ENCODE measurements at places on chromosomes 6 and 20.

DNA sequence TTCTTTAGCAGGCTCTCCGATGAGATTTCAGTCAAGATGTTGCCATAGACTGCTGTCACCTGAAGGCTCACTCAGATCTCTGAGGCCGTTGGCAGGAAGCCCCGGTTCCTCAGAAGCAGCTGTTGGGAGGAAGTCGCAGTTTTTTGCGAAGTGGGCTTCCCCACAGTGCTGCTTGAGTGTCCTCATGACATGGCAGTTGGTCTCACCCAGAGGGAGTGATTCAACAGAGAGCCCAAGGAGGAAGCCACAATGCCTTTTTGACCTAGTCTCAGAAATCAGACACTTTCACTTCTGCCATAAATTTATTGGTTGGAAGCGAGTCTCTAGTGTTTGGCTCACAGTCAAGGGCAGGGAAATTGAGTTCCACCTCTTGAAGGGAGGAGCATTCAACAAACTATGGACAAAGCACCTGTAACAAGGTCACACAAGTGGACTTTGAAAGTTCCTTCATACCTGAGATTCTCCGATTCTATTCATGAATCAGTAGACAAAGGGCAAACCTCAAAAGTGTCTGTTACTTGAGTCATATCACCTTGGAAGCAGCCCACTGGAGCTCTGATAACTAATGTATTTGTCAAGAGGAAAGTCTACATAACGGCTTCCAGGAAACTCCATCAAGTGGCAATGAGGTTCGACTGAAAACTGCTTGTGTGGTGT, 208.3 kb downstream of the TASP1 start:
- no peak for DNase-seq

DNA sequence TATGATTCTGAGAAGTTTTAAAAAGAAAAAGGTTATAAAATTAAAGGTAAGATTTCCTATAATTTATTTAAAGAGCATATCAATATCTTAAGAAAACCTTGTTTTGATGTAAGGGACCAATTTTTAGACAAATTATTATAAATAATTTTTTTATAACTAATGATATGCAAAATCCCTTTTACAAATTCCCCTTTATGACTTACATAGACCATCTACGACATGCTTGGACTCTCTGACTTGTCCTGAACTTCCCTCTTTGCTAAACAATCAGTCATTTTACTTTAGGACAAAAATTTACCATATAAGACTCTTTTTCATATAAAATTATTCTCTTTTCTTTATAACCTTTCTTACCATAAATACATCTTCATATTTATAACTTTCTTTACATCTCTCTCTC, 15.3 kb upstream of the ANGPT4 start:
- DNase-seq, result no peak

DNA sequence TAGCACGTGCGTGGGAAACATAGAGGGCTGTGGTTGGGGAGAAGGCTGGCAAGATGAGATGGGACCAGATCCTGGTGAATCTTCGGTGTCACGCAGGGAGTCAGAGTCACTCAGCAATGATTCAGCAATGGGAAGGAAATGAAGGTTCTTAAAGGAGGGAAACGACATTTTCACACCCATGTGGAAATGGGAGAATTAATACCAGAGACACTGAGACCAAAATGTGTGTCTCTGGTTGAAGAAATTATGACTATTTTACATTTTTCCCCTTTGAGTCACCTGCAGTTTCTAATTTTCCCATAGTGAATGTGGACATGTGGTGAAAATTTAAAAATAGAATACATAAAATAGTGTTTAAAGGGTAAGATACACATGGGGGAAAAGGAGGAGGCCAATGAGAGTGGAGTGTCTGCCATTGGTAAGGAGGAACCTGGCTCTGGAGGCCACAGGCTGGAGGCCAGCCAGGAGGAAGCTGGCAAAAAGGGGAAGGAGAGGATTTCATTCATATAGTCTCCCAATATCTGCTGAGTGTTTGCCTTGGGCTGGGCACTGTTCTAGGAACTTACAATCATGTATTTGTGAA, 17.5 kb downstream of the NRN1 start:
- DNase-seq, result no peak

DNA sequence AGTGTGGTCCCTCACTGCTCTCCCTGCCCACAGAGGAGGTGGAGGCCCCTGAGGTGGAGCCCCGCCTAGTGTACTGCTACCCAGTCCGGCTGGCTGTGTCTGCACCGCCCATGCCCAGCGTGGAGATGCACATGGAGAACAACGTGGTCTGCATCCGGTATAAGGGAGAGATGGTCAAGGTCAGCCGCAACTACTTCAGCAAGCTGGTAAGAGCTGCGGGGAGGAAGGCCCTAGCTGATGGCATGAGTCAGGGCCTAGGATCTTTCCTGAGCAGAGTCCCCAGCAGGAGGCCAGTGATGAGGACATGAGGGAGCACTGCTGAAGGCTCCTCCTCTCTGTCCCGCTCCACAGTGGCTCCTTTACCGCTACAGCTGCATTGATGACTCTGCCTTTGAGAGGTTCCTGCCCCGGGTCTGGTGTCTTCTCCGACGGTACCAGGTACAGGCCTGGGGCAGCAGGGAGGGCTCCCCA, 11.2 kb downstream of the PCIF1 start:
- no peak for DNase-seq

DNA sequence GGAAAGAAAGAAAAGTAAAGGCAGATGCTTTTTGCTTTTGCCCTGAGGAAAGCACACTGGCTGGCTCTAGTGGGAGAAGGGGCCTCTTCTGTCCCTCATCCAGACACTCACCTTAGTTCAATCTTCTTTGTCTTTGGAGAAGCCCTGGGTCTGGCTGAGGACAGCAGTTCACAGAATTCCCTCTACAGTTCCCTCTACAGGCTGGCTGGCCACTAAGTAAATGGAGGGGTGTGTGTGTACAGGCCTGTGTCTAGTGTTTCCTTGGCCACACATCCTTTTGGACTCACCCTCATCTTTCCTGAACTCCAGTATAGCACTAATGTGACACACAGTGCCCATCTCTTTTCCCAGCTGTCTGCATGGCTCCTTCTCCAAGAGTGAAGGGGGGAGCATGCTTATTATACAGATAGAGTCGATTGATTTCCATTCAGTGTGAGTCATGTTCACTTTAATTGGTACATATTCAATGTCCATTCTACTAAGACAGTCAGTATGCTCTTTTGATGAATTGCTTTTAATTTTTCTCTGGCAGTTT, 26.0 kb upstream of the CLVS2 start:
- DNase-seq, result no peak

- no peak for DNase-seq
These were observed 85.3 kb downstream of the CDS2 start for GRCh38 chr20:5211803-5212714.

DNA sequence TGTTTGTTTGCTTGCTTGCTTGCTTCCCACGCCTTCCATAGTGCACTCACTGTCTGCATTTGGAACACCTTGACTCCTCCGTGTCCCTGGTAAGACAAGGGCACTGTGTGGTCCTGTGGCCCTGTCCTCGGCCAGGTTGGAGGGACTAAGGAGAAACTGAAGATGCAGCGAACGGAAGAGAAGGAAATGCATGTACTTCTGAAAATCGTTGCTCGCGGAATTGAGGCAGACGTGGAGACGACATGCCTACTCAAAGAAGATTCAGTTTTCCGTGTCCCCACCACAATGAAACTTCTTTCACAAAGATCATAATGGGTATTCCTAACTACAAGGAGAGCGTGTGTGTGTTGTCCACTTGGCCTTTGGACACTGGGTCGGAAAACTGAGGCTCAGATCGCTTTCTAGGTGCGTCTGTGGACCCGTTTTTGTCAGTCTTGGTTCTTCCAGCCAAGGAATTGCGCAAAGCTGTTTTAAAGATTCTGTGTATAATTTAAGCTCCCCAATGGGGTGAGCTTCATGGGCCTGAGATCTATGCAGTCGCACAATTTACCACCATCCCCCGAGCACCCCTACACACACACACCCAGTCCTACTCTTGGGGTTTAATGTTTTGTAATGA, 120.4 kb upstream of the ZNF184 start:
- DNase-seq, result no peak

GRCh38 chr6:129732034-129732433, 22.1 kb upstream of the ARHGAP18 start:
- no peak for DNase-seq

GRCh38 chr20:32970973-32971300, 33.3 kb downstream of the SUN5 start:
- DNase-seq, result no peak

- peak; percentile 14 for DNase-seq
These were observed 92.9 kb upstream of the SYNDIG1 start for GRCh38 chr20:24376311-24377099.

DNA sequence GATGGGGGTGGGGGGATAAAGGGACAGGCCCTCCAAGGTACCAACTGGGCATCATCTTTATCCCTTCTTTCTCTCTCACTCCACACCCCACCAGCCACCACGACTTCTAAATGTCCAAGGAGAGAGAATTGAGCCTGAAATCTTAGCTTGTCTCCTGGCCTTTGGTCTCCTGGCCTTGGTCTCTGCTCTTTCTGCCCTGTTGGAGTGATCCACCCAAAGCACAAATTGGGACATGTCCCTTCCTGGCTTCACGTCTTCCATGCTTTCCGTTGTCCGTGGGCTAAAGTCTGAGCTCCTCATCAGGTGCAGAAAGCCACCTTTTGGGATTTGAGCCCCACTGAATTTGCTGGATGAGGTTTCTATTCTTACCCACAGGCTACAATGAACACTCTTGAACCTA, 8.4 kb downstream of the ADIG start:
- DNase-seq, result no peak

GRCh38 chr6:113903666-113904330, 46.7 kb downstream of the MARCKS start:
- peak; percentile 61 for DNase-seq

DNA sequence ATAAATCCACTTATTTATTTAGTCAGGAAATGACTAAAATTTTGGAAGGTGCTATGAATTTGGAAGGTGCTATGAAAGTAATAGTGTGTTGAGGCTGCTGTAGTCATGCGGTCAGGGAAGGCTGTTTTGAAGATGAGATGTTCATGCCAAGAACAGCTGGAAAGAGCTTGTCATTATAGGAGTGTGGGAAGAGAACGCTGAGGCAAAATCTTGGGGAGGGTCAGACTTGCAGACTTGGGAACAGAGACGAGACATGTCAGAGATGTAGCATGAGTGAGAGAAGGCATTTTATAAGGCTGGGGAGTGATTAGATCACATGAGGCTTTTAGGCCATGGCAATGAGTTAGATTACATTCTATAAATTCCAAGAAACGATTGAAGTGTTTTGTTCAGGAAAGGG, 124.0 kb upstream of the B3GAT2 start:
- peak; percentile 41 for DNase-seq

DNA sequence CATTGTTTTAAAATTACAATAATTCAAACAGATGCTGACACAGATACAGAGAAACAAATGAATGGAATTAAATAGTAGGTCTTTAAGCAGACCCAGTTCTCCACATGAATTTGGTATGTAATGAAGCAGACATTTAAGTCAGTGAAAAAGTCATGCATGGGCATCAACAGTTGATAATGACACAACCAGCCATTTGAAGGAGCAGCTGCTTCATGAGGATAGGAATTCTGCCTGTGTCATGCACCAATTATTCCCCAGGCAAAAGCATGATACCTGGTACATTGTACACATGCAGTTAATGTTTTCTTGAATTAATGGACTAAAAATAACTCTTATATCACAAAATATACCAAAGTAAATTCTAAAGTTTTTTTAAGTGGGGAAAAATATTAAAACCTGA, 11.2 kb upstream of the HEY2 start:
- DNase-seq, result no peak

- DNase-seq, result no peak
These were observed 56.4 kb downstream of the LYRM4 start for GRCh38 chr6:5204376-5204775.

GRCh38 chr6:28922004-28922820, 1.6 kb downstream of the TRIM27 start:
- peak; percentile 49 for DNase-seq

DNA sequence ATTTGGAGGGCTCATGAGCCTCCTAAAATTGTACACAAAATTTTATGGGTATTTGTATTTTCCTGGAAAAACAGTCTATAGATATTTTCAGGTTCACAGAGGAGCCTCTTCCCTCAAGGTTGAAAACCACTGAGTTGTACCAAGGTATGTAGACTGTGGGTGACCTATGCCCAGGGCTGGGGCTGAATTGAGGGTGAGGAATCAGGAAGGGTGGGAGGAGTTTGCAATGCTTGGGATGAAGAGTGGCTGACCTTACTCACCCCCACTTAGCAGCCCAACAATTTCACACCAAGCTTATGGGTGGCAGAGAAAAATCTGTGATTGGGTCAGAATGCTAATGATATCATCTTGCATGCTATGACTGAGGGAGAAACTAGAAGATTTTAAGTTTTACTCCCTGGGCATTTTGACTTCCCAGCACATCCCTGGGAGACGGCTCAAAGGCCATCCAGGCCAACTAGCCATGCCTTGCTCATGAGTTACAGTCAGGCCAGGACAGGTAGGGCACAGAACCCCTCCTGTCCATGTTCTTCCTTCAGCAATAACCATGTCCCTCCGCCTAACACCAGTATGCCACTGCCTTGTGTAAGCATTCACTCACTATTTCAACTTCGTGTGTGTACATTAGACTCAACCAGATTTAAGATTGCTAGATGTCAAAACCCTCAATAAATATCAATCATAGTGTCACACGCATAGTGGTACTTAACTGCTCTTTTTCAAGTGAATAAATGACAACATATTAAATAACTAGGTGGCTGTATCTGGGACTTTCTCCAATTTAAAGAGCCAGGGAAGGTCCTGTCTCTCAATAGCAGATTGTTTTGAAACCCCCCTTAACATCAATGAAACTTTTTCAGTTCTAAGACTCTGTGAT, 16.6 kb downstream of the ADTRP start:
- no peak for DNase-seq

DNA sequence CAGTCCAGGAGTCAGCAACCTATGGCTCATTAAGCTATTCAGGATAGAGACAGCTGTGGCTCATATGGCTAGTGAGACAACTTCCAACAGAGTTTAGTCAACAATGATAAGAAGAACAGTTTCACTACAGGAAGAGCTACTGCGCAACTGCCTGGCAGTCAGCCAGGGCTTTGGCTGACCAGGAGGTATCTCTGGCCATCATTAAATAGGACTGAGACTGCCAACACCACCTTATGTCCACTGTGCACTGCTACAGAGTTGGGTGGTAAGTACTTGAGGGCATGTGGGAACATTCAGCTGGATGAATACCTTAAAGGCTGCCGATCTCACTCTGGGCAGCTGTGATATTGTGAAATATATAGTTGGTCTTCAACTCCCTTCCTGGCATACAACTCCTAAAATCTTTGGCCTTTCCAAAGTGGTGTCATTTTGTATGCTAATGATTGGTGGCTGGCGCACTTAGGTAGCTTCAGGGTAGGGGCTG, 52.2 kb upstream of the FAM83C start:
- peak; percentile 97 for DNase-seq

DNA sequence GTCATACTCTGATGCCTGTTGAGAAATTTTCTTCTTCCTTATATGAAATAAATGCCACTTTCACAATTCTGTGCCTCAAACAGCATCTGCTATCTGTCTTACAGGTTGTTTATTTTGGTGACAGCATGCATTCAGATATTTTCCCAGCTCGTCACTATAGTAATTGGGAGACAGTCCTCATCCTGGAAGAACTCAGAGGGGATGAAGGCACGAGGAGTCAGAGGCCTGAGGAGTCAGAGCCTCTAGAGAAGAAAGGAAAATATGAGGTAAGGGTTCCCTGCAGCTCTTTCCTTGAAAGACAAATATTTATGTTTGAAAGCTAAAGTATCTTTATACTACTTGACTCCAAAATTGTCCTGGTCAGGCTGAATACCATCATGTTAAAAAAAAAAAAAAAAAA, 15.8 kb downstream of the TSPYL4 start:
- DNase-seq, result no peak

Data from fibroblast of pulmonary artery (primary cell).